ENCODE measurements at places on chromosomes 4 and X.

DNA sequence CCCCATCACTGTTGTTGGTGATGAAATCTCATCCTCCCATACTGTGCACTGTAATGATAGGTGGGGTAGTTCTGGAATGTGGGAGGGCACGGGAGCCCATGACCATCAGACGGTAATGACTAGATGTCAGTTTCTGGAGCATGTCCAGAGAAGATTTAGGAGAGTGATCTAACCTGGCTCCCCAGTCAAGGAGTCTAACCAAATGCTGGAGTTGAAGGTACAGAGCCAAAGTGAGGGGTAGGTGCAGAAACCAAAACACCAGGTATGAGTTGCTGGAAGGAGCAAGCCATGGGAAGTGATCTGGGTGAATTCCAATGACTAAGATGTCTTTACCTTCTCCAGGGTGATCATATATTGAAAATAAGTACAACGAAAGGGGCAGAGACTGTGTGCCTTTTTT lies 296.9 kb downstream of the INPP4B start:
- no peak for DNase-seq

GRCh38 chr4:5954056-5954760 lies 61.3 kb upstream of the CRMP1 start:
- no peak for DNase-seq

DNA sequence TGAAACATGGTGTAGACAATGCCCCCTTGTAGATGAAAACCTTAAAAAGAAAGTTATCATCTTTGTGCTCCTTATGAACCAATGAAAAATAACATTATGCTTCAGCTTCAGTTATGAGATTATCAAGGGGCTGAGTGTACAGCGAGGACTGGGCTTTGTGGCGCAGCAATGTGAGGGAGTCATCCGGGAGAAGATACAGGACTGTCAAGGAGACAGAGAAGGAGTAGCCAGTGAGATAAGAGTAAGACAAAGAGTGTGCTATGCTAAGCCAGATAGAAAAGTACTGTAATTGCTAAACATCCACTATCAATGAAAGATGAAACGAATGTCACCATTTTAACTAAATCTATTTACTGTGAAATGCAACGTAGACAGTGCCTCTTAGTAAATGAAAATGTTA lies 3.6 kb upstream of the KLHL15 start:
- no peak for DNase-seq

- no peak for DNase-seq
Observed at GRCh38 chr4:16264798-16265197, 38.5 kb upstream of the TAPT1 start.

- DNase-seq = no peak
Observed at GRCh38 chr4:8108991-8109390, 49.6 kb downstream of the ABLIM2 start.

DNA sequence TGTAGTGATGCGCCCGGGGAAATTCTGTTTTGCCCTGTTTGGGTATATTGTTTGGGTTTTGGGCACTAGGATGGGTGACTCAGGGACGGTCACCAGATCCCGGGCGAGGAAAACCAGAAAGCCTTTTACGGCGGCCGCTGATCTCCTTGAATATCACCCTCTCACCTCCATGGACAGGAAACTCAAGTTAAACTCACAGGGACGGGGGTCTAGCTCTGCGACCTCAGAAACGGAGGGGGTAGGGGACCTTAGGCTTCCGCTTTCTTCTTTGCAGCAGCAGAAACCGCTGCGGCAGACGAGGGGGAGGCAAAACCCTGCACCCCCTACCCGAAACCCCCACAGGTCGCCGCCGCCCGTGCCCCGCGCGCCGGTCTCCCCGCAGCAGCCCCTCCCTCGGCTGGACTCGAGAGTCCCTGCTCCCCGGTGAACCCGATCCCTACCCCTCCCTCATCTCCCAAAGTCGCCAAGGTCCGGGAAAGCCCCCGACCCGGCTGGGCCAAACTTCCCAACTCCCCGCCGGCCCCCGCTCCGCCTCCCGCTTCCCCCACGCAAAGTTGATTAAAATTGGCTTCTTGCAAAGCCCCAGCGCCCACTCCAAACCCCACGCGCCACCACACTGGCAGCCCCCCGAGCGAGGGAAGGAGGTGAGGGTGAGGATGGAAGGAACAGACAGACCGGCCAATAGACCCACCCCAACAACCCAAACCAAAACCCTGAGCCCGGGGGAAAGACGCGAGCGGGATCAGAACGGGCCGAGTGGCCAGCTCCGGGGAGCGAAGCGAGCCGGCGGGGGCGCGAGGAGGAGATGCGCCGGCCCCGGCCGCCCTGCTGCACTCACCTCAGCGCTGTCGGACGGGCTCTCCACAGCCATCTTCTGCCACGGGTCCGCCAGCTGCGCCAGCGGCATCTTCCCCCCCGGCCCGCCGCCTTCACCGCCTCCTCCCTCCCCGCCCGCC lies 705 bp downstream of the RPS6KA3 start:
- no peak for DNase-seq

All from stimulated activated CD4-positive, alpha-beta T cell treated with anti-CD3 and anti-CD28 coated beads, Interleukin-15, amount 100 ng/mL, for 1 hour (primary cell).